NCI-H510A treated with DMSO at 0.1 percent for 48 hours (cell line): ENCODE measurements at places on chromosomes 2 and 18.

GRCh38 chr2:71922499-71923142 lies 225.0 kb downstream of the CYP26B1 start:
- DNase-seq, result no peak

GRCh38 chr2:119221609-119222008 lies 2.0 kb upstream of the STEAP3 start:
- no peak for DNase-seq

- no peak for DNase-seq
Measured at GRCh38 chr2:233925402-233925801, 8.2 kb downstream of the TRPM8 start.

- no peak for DNase-seq
Measured at GRCh38 chr18:24840051-24840450, 379.6 kb downstream of the HRH4 start.

DNA sequence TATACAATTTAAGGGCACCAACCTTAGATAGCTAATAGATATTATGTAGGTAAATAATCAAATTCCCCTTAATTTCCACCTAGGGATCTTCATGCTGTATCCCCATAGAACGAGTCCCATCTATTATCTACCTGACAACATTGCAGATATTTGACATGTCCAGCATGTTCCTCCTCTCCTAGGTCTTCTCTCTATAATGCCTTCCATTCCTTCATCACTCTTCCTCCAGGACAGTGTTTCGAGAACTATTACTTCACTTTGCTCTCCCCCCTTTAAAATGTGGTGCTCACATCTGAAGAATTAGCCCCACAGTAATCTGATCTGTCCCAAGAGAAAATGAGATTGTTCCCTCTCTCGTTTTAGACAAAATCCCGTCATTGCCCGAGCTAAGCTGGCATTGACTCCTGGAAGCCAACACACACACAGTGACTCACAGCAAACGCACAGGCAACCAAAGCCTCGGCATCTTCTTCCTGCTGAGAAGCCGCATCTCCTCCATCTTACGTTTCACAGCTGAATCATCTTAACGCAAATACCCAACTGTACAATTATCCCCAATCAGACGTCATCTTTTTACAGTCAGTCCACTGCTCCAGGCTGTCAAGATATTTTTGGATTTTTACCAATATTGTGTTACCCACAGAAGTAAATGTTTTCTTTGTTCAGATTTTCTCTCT lies 162.9 kb upstream of the AGAP1 start:
- no peak for DNase-seq

- no peak for DNase-seq
Measured at GRCh38 chr2:142052220-142052863, 78.5 kb downstream of the LRP1B start.
